Hepatic stellate cell (primary cell): ENCODE measurements at places on chromosomes 11 and 22.

DNA sequence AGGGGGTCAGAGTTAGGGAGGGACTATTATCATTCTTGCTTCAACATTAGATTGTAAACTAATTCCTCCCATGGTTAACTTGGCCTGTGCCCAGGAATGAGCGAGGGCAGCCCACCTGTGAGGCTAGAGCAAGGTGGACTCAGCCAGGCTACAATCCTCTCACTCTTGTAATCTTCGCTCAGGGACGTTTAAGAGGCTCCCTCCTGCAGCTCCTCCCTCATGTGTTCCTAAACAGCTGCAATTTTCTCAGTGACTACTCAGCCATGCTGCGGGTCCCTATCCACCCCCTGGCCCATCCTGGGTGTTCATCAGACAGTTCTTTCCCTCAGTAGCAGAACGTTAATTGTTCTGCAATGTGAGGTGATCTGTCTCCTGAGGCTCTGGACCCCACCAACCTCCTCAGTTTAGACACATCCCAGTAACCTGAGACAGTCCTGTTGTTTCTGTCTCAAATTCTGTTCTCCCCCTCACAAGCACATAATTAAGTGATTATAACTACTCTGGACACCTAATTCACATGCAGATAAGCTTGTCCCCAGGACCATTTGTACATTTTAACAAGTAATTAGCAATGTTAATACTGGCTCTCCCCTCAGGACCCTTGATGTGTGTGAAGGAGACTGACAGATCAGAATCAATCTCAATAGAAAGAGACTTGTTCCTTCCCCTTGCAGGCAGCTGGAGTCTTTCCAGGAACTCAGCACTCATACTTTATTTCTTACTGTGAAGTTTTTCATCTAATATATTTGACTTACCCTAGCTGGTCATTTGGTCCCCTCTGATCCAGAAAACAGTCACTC lies 337.2 kb upstream of the B3GAT1 start:
- no peak for DNase-seq

DNA sequence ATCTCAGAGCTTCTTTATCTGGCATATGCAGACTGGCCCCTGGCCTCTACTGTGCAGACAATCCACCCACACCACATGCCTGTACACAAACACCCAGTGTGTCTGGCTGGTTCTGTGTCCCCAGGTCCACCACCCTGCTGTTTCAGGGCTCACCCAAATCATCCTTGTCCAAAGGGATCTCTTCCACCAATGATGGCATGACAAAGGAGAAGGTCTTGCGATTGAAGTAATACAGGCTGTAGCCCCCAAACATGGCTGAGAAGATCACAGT lies 1.7 kb downstream of the SLC37A4 start:
- DNase-seq = no peak

DNA sequence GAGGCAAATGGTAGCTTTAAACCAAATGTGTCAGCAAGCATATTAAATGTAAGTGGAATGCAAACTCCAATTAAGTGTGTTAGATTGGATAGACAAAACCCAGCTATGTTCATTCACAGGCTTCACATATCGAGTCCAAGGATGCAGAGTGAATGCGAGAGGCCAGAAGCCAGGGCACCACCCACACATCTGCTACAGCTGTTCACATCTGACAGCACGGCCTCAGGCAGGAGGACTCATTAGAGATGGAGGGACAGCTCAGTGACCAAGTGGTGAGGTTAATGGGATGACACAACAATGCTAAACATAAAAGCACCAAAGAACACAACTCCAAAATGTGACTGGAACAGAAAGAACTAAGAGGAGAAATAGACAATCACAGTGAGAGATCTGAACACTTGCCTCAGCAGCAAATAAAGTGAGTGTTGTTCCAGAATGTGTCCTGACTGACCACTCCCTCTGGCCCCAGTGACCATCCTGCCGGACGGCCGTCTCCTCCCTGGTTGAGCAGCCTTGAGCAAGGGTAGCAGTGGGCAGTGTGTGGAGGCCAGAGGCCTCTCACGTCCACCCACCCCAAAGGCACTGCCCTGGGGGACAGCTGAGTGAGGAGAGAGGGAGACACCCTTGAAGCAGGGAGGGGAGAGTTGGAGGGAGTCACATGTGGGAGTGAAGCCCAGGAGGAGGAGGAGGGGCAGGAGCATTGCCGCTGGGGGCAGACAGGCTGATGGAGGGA lies 23.8 kb downstream of the ALG12 start:
- no peak for DNase-seq

DNA sequence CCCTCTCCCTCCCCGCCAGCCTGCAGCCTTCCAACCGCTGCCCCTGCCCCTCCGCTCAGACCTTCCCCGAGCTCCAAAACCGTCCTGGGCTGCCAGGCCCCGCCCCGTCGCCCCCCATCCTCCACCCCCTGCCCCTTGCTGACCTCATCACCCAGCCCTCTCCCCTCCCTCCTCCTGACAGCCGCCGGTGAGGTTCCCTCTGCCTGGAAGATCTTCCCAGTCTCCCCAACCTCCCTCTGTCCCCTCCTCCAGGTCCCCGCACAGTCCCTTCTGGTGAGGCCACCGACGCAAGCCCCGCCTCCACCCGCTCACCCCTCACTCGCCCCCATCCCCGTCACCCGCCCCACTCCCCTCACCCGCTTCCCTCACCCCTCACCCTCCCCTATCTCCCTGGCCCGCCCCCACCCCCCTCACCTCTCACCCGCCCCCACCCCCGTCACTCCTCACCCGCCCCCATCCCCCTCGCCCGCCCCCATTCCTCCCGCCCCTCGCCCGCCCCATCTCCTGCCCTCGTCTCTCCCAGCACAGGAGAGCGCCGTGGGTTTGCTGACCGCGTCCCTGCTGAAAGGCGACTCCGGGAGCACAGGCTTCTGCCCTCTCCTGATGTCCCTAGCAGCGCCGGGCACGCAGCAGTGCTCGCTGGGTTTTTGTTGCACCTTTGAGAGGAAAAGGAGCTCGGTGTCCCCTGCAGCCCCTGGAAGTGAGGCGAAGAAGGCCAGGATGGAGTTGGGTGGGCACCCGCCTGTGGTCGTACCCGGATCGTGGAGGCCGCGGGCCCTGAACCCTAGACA lies 16.4 kb upstream of the UPK3A start:
- DNase-seq = no peak

DNA sequence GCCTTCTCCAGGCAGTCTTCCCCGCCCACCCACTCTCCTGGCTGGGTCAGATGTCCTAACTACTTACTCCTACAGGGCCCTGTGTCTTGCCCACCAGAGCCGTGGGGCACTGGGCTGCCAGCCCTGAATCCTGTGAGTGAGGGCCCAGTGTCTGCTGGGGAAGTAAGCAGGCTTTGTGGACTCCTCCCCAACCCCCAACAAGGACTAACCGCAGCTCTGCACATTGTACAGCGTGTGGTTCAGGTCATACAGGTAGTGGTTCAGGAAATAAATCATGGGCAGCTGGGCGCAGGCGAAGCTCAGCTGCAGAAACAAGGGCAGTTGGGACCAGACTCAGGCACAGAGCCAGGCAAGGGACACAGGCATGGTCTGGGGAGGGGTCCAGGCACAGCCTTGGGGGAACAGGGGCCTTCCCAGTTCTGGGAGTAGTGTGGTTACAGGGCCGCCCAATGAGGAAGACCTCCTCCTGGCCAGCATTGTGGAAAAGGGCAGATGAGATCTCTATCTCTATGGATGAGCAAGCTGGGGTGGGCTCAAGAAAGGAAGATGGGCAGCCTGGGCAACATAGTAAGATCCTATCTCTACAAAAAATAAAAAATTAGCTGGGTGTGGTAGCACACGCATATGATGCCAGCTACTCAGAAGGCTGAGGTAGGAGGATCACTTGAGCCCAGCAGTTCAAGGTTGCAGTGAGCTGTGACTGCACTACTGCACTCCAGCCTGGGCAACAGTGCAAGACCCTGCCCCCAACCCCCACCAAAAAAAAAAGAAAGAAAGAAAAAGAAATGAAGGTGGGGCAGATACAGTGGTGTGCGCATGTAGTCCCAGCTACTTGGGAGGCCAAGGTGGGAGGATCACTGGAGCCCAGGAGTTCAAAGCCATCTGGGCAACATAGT lies 5.5 kb downstream of the UNC93B1 start:
- DNase-seq = no peak

DNA sequence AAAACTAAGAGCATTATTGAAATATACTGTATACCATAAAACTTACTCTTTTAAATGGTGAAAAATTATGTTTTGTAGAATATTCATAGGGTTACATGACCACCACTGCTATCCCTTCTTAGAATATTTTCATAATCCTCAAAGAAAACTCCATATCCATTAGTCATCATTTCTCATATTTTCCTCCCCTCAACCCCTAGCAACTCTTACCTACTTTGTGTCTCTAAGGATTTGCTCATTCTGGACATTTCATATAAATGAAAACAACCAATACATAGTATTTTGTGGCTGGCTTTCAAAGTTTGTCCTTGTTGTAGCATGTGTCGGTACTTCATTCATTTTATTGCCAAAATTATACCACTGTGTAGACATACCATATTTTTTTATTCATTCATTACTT lies 863.8 kb downstream of the KCNA4 start:
- no peak for DNase-seq

GRCh38 chr22:38348751-38349496 lies 31.7 kb upstream of the CSNK1E start:
- no peak for DNase-seq

DNA sequence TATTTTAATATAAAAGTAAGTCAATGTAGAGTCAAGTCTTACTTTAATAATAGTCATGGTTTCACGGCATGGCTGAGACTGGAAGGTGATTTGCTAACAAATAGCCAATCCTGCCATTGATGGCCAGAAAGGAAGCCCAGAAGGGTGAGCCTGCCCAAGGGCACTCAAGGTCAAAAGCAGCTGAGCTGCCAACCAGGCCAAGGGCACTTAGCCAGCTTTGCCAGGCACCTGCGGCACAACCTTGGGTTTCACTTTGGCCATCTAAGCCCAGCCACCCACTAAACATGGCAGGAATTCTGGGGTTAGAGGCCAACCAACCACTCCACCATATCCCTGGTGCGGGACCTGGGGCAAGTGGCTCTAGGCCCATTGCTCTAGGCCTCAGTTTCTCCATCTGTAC lies 4.2 kb downstream of the LHFPL7 start:
- DNase-seq = no peak

DNA sequence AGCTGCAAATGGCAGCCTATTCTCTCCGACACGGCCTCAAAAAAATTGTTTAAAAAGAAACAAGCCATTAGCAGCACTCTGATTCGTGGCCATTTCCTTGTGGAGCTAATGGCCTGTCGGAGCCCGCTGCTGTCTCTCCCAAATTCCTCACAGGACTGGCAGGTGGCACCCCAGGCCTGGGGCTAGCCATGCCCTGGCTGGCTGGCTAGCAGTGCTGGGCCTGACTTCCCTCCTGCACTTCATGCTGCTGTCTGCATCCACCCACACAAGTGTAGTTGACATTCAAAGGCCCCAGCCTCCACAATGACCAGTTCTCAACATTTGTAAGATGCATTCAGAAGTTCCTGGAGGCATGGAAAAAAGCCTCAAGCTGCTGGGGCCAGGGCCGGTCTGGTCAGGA lies 61.5 kb downstream of the SMCO4 start:
- no peak for DNase-seq

DNA sequence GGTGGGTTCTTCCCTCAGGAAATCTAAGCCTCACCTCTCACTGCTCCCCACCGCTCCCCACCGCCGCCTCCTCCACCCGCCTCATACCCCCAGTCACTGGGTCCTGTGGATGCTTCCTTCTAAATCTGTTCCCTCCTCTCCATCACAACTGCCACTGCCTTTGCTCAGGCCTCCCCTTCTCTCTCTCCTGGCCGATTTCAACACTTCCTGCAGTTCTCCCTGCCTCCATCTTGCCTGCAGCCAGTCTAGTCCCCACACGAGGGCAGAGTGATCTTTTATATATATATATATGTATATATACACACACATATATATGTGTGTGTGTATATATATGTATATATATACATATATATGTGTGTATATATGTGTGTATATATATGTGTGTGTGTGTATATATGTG lies 27.8 kb downstream of the CREB3L1 start:
- DNase-seq = no peak

DNA sequence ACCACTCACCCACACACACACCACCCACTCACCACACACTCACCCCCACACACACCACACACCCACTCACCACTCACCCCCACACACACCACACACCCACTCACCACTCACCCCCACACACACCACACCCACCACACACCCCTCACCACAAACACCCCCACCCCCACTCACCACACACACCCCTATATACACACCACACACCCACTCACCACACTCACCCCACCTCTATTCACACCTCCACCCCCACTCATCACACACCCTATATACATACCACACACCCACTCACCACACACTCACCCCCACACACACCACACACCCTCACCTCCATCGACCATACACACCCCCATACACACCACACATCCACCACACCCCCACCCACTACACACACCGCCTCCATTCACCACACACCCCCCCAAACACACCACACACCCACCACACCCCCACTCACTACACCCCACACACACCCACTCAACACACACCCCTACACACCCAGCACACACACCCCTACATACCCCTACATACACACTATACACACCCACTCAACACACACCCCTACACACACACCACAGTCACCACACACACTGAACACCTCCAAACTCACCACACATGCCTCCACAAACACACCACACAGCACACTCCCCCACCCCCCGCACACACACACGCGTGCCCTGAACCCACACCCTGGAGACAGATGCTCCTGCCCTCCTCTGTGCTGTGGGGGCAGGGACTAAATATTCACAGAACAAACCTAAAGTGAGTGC lies 19.0 kb upstream of the TTLL12 start:
- no peak for DNase-seq

DNA sequence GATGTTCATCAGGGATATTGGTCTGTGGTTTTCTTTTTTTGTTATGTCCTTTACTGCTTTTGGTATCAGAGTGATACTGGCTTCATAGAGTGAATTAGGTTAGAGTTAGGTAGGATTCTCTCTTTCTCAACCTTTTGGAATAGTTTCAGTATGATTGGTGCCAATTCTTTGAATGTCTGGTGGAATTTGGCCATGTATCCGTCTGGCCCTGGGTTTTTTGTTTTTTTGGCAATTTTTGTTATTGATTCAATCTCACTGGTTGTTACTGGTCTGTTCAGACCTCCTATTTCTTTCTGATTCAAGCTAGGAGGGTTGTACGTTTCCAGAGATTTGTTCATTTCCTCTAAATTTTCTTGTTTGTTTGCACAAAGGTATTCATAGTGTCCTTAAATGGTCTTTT lies 54.4 kb downstream of the ATXN10 start:
- no peak for DNase-seq

DNA sequence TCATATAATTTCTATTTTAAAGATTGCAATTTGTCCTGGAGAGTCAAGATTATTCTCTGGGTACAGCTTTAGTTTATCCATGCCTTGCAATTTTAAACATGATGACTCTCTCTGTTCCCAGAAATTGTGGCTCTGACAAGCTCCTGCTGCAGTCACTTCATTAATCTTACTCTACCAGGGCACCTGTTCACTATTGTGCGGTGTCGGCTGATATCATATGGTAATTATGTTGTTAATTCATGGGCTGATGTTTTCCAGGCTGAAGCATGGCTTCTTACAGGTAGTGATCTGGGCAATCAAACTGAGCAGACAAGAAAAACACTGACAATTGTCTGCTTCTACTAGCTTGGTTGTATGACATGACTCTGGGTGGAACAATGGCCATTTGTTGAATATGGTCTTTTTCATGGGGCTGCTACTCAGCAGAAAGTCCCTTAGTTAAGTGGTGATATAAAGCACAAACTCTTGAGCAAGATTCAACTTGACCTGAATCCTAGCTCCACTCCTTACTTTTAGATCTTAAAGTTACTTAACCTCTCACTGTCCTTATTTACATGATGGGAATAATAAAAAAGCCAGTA lies 230.7 kb downstream of the FAT3 start:
- no peak for DNase-seq
